Uterus (tissue), 4 donors: ENCODE measurements at places on chromosomes 3 and 15. TPM values are rescaled to one million over a fixed set of nuclear protein-coding genes. Genes with fewer than 3 reads are reported as not detected.
A peak's percentile ranks its signal among the peaks of the same experiment; 100 is the strongest.

CACNA1D gene
- total RNA-seq, result 0.88 TPM

CLDN1 gene
- 15.1 TPM for total RNA-seq

DNA sequence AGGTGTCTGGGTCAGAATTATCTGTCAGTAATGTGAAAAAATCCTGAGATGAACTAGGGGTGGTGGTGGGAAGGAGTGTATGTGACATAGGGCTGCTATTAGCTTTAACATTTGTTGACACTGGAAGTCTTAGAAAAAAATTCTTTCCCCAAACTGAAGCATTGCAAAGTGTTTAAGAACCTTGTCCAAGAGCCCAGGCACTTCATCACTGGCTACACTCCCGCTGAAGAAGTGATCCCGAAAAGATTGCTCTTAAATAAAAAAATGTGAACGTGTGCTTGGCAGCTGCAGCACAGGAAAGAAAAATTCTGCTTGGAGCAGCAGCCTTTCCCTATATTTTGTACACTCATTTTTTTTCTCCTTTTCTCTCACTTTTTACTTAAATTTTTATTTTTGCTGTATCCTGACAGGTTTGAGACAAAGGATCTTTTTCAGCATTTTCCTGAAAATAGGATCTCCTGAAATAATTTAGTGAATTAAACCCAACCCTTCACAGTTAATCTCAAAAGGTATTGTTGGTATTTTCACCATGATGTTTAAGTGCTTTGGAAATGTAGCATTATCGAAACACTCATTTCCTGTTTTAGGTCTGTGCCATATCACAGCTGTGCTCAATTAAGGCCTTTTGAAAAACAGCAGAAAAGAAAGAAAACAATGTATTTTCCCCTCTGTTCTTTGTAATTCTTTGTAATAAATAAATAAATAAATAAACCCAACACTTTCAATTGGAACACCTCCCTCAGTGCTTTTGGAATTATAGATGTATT is 477.6 kb downstream of the ZNF385D start:
- DNase-seq, result no peak

- DNase-seq, result peak; percentile 69
These were observed 1.3 kb downstream of the GNAT1 start for GRCh38 chr3:50192689-50193141.

- DNase-seq, result no peak
These were observed 32.2 kb upstream of the TPRG1 start for GRCh38 chr3:189139611-189139940.
